ENCODE measurements at places on chromosomes 13 and 19.

DNA sequence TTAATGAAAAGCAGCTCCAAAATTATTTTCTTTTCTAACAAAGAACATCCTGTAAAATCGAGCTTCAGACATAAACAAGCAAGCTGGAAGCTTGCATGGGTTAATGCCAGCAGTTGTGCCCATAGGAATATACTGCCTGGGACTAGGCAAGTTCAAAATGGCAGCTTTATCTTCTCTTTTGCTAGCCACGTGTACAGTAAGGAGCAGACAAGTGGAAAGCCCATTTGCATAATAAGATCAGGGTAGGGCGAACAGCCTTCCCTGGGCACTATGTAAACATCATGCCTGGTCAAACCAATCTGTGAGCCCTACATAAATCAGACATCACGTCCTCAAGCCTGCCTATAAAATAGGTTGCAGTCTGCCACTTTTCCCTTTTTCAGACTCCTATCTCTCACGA is 489.7 kb downstream of the RFC3 start:
- no peak for DNase-seq

DNA sequence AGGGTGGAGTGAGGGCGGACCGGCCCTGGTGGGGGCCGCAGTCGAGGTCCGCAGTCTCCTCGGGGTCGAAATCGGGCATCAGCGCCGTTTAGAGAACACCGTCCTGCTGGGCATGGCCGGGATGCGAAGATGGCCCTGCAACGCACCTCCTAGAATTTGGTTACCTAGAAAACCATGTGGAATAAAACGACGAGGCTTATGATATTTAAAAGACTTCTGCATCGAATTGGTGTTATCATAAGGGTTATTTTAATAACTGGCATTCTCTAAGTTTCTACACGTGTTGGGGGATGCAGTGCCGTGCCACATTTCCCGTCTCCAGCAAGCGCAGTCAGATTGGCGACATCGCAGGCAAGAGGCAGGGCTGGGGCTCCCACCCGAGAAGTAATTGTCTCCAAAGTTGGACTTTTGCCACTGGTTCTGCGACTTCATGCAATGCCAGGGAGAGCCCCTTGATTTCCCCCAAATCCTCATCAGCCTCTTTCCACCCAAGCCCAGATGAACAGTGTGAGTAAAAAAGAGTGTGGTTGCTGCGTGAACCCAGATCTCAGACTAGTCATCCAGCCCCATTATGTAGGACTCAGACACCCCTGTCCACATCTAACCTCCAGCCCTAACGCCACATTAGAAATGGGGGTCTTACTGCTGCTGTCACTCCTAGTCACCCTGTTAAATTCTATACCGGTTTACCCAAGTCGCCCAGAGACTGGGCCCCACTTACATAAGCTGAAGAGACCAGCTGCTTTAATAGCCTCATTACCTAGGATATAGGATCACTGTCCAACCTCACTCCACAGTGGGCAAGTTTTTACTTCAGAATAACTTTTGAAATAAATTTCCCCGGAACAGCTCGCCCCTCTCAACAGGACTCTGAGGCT is 571 bp upstream of the DHRS12 start:
- DNase-seq = no peak

DNA sequence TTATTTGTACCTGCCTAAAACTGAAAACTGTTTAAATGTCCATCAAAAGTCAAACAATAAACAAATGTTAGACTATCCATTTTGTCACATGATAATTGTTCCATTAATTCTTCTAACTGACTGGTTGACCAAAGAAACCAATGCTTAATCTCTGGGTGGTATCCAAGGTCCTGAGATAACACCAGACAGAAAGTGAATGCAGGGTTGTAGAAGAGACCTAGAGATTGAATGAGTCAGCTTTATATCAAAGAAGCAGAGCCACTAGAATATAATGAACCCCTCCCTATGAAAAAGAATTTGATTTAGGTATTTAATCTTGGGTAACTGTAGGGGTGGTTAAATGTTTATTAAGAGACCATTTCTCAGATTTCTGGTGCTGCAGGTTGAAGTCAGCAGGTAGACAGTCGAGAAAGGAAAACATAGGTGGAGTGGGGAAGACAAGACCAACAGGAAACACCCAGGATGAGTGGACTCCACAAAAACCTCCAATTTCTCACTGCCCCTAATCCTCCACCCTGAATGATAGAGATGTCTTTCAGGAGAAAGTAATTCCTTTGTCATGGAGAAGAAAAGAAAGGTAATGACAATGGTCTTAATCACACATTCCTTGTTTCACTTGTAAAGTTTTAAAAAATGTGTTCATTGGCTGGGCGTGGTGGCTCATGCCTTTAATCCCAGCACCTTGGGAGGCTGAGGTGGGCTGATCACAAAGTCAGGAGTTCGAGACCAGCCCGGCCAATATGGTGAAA is 536.4 kb downstream of the IRS2 start:
- DNase-seq = no peak

DNA sequence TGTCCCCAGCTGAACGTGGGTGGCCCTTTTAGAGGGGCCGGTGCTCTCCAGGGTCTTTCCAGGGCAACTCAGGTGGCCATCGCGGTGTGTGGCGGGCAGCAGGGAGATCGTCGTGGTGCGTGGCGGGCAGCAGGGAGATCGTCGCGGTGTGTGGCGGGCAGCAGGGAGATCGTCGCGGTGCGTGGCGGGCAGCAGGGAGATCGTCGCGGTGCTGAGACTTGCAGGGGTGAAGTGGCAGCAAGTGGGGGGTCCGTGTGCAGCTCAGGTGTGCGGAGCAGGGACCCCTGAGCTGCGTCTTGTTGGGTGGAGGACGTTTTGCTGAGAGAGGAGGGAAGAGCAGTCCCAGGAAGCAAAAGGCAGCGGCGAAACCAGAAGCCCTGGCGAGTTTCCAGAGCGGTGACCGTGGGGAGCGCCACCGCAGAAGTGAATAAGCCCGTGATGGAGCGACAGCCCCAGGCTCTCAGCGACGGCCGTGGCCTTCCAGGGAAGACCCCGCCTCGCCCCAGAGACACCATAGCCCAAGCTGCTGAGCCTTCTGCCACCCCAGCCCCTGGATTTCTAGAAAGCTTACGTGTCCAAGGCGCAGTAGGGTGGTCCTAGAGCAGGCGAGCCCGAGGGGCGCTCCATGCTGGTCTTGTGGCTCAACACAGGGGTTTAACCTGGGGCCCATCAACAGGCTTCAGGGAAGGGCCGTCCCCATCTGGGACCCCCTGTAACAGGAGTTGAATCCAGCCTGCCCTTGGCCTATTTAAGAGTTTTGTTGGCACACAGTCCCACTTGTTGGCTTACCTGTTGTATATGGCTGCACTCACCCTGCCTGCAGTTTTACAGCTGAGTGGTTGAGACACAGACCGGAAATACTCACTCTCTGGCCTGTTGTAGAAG is 5.4 kb downstream of the NCLN start:
- DNase-seq = no peak

DNA sequence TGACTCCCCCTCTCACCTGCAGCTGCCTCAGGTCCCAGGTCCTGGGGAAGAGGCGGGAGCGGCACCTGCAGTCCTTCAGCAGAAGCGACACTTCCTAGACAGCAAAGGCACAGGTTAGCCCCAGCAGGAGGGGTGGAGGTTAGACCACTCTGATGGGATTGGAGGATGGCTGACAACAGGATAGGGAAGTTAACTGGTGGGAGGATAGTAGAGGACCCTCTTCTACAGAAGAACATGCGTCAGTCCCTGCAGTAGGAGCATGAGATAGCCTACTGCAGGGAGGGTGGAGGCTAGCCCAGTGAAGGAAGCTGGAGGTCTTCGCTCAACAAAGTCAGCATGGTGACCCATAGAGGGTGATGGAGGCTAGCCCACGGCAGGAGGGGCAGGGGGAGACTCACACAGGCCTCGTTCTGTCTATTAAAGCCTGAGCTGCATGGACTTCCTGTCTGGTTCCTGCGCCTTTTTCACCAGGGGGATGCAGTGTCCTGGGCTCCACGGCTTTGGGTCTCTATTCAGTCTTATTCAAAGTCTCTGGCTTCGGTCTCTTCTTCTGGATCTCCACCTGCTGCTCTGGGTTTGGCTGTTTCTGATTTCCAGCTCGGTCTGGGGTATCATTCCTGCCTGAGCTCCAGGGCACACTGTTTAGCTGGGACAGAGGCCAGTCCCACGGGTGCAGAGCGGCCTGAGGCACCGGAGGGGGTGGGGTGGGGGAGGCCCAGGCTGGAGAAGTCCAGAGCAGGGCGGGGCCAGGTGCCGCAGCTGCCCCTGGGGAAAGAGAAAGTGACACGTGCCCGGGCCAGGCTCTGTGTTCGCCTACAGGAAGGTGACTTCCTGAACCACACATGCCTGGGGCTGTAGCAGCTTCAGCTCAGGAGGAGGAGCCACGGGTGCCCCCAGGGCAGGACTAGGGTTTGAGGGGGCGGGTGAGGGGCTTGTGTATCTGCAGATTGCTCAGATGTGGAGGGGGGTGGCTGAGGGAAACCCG is 7.3 kb downstream of the IFNL3 start:
- DNase-seq = peak; percentile 18

All from stimulated activated CD4-positive, alpha-beta T cell treated with anti-CD3 and anti-CD28 coated beads, TNF-alpha, amount 100 ng/mL, for 24 hours (primary cell).